NCI-H345 (cell line): ENCODE measurements at places on chromosomes 4 and X.

DNA sequence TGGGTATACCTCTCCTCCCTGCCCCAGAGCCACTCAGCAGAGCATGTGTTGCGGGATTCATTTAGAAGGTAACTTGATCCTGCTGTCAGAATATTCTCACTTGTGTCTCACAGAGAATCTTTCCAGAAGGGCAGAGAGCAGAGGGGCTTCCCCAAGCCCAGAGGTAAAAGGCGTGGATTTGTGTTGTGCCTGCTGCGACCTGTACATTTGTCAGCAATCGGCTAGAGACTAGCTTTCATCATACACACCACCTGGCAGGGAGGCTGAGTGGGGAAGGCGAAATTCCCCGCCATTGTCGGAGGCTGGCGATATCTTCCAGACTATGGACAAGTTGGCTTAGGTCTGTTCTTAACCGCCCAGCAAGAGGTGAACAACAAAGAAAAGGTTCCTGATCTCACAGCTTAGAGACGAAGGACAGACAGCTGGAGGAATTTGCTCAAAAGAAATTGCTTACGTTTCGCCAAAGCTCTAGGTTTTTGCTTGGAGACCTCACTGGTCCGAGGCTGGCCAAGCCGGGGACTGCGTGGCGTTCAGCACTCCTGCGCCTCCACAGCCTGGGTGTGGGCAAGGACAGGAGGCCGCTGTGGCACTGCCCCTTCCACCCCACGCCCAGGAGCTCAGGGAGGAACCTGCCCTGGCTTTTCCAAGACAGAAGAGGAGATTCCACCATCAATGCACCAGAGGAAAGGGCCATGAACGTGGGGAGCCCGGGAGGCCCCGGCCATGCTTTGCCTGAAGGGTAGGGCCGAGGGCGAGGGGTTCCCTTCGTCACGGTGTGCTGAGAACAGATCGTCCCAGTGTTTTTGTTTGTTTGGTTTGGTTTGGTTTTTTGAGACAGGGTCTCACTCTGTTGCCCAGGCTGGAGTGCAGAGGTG, 69.4 kb downstream of the DCTD start:
- no peak for DNase-seq

DNA sequence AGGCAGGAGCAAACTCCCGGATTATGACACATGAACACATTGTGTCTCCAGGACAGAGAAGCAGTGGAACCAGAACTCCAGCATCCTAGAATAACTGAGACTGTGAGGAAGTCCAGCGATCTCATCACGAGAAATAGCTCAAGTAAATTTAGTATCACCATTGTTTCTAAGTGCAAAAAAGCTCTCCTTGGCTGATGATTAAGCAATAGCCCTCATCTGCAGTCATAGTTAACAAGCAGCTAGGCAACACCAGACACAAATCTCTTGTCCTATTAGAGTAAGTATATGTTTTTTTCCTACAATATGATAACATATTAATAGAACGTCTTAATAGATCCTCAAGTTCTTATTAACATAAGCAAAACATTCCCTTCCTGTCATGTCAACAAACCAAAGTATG, 2.4 kb upstream of the CFAP299 start:
- DNase-seq = no peak

- peak; percentile 92 for DNase-seq
Measured at GRCh38 chr4:674172-675035, at the start of the genes ATP5ME and MYL5. ATP5ME (minus strand) TSS chr4:674276; CDS start chr4:674247, 29 bp downstream. MYL5 (plus strand) TSS chr4:674542; CDS start chr4:678027, 3,485 bp downstream.

DNA sequence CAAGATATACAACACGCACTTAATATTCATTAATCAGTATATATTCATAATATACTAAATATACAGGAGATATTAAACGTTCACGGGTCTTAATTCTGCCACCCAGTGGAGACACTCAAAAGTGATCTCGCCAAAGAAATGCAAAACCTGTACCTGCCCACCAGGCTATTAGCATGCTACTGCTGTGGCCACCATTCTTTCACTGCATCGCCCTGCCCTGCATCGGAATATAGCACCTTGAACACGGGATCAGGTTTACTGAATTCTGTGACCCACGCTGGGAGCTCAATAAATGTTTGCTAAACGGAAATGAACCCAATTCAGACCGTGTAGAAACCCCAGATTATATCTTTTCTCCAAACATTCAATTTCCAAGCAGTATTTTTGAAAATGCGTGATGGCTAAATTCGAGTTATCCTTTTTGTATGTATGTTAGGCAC, 840 bp upstream of the CLCN3 start:
- peak; percentile 36 for DNase-seq

- no peak for DNase-seq
Measured at GRCh38 chr4:153471698-153472093, 5.5 kb downstream of the TMEM131L start.

DNA sequence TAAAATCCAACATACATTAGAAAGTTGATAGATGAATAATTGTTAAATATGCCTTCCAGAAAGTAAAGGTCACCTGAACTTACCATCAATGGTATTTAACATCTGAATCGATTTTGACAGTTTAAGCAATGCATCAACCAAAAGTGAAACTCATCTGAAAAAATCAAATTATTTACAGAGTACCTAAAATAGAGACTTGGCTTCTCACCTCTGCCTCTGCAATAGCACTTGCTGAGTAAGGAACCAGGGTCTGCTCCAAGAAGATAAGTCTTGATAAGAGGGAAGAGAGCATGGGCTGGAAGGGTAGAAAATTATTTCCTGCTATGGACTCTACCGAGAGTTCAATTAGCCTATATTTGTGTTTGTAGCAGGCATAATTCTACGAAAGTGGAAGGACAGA, 868.3 kb downstream of the STIM2 start:
- no peak for DNase-seq

GRCh38 chr4:56146956-56147355, 198.2 kb downstream of the CEP135 start:
- no peak for DNase-seq

GRCh38 chr4:153421941-153422340, 44.2 kb upstream of the TMEM131L start:
- DNase-seq = no peak

DNA sequence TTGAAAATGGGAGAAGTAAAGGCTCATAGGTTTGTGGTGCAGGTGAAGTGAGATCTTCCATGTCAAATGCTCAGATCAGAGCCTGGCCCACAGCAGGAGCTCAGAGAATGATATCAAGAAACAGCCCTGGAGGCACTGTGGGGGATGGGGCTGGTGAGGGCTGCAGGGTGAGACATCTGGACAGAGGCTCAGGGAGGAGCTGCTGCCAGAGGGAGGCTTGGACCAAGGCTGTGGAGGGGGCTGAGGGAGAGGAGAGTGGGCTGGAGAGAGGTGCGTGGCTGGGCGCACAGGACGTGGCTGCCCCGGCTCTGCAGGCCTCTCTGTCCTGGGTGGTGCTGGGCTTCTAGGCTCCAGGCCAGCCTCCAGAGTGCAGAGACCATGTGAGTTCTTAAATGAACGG, 5.6 kb downstream of the SORCS2 start:
- DNase-seq = no peak

- peak; percentile 55 for DNase-seq
Measured at GRCh38 chrX:76279007-76279406, 106.1 kb downstream of the PBDC1 start.

DNA sequence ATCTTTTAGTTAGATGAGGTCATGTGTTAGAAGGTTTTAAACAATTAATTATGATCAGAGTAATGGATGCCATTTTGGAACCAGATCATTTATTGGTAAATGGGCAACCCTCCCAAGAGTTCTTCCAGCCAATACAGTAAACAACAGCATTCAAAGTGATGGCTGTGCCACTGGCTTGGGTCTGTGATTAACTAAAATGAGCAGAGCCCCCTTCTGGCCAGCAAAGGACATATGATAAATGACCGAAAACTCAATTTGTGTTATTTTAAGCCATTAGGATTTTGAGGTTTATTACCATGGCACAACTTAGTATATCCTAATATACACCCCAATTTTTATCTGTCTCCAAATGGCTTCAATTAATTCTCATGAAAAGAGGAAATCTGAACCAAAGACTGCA, 90.8 kb upstream of the NPFFR2 start:
- DNase-seq = peak; percentile 6

- no peak for DNase-seq
Measured at GRCh38 chr4:127414951-127415606, 217.7 kb upstream of the INTU start.

GRCh38 chr4:87427518-87427868, 5.1 kb downstream of the NUDT9 start:
- no peak for DNase-seq

DNA sequence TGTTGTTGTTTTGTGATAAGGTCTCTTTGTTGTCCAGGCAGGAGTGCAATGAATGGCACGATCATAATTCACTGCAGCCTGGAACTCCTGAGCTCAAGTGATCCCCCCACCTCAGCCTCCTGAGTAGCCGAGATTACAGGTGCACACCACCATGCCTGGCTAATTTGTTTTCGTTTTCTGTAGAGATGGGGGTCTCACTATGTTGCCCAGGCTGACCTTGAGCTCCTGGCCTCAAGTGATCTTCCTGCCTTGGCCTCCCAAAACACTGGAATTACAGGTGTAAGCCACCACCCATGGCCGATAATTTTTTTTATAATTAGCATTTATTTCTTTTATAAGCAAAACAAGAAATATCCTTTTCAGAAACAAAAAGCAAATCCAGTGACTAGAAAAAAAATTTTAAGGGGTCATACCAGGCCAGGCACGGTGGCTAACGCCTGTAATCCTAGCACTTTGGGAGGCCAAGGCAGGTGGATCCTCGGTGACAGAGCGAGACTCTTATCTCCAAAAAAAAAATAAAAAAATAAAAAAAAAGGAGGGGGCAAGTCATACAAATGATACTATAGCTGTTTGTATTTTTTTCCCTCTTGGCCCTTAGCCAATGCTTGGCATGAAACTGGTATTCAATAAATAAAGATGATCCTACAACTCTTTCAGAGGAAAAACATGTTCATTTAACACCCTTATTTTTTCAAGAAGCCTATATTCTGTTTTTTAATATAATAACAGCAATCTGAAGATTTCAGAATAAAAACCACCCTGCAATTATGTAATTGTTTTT, 3.4 kb downstream of the PLAC8 start:
- DNase-seq = peak; percentile 31

GRCh38 chrX:41184312-41184711, 99.1 kb downstream of the USP9X start:
- DNase-seq = no peak

GRCh38 chr4:56575820-56576429, 70.3 kb downstream of the ARL9 start:
- no peak for DNase-seq

DNA sequence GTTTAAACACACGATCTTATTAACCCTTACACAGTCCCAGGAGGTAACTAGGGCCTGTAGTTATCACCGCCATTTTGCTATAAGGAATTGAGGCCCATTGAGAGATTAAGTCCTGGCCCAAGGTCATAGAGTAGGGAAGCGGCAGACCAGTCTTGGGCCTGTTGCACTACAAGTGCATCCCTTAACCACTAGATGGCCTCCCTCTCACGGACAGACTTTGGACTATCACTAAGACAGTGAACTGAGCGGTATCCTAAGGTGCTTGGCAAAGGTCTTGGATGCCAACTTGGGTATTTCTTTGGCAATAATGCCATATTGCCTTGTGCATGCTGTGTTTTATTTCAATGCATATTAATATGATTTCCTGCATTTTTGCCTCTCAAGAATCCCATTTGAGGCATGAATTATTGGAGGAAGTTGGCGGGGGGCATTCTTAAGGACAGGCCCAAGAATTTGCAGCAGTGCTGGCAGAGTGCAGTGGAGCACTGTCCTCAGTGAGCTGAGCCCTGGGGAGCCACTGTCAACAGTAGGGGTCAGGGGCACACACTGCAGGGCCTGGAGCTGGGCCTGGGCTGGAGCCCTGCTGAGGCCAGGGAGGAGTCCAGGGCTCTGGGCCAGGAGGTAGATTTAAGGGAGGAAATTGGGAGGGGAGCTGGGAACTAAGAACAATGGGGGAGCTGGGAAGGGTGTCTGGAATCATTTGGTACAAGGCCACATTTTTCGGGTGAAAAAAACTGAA, 147.4 kb downstream of the SMIM20 start:
- no peak for DNase-seq

- no peak for DNase-seq
Measured at GRCh38 chr4:1616557-1616930, 67.6 kb downstream of the FAM53A start.

DNA sequence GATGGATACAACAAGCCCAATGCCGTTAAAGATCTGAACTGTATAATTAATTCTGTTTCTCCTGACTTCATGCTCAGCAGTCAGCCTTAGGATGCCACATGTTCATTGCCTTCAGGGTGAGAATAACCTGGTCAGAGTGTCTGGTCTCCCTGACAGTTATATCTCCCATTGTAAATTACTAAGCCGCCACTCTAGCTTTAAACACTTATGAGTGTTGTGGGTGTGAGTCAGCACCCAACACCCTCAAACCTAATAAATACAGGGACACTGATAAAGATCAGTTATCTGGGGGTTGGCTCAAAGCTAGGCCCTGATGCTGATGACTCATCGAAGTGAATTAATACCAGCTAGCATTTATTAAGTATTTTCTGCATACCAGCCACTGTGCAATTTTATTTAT, 64.9 kb upstream of the DYNLT3 start:
- no peak for DNase-seq
